ENCODE measurements at places on chromosomes 1 and 21.

DNA sequence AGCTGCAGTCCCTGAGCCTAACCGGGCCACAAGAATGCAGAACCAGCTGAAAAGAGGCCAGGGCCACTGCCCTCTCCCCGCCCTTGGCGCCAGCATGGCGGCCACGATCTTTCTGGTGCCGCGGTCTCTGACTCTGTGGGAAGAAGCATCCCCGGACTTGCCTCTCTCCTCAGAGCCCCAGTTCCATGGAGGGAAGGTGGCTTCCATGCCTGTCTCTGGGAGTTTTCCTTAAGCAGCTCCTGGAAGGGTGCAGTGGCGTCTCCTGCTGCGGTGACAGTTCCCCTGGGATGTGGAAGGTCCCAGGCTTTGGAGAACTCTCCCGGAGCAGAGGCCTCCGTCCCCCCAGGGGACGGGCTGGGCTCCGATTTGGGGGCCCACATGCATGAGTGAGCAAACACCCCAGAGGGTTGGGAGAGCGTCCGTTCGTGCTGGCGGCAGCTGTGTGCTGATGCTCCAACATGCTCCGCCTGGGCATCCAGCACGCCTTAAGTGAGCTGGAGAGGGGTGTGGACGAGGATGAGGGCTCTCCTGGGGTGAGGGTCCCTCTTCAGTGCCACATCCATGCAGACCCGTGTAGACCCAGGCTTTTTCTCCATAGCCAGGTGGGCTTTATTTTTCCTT, 109.8 kb upstream of the COL6A1 start:
- no peak for DNase-seq

DNA sequence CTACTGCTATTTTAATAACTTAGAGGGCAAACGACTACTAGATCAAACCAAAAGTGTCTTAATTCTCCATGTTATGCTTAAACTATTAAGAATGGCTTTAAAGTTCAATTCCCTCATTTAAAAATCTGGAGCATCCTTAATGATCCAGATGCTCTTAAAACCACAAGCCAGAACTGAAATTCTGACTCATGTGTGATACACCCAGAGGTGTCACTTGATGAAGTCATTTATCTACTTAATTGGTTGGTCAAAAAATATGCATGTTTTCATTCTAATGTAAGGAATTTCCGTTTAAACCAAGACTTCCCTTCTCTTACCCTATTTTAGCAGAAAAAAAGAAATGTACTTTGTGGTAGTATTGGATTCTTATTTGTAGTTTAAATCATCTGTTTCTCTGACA, 1261.2 kb upstream of the B3GALT2 start:
- no peak for DNase-seq

- no peak for DNase-seq
Measured at GRCh38 chr1:26122988-26123973, 11.7 kb downstream of the PDIK1L start.

DNA sequence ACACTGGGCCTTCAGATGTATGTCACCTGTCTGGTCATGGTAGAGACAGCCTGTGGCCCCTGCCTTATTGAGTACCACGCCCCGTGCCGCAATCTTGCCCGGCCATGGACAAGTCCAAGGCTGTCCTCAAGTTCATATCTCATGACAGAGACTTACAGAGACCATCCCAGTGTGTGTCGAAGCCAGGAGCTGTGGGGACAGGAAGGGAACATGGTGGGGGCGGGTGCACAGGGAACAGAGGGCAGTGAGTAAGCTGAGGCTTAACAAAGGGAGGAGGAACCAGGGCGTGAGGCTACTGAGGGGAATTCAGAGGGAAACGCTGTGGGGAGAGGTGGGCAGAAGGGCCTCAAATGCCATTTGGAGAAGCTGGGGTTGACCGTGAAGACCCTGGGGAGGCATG, 75.8 kb downstream of the ALPL start:
- DNase-seq, result no peak

Measured in NCI-H2029 treated with DMSO at 0.1 percent for 48 hours (cell line).